Germinal center (tissue), 1 donor: ENCODE measurements at places on chromosomes 6 and 20.

DNA sequence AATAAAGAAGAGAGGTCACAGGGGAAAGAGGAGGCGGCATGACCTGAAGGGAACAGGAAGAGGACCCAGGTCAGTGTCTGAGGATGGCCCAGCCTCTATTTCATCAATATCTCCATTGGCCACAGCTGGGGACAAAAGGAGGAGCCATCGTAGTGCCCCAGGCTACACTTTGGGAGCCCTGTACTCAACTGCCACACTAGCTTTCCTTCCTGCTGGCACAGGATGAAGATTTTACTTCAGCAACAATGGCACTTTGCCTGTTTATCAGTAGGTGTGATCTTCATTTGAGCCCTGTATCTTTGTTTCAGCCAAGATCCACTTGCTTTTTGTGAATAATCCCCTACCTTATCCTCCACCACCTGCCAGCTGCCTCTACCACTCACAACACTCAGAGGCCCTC lies 35.4 kb upstream of the RCAN2 start:
- no peak for DNase-seq

DNA sequence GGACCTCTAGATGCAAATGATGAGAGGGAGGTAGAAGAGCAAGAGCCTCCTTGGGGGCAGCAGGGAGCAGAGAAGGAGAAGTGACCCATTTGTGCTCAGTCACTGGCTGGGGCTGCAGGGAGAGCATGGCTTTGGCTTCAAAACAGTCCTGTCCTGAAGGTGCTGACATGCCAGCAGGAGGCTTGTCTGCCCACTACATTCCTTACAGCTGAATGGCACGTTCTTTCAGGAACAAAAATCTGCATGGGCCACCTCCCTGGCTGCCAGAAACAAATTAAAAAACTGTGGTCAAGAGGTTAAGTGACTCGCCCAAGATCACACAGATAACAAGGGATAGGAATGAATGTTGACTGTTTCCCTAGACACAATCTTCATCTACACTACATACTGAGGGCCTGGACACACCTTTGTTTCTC lies 188.8 kb downstream of the HIVEP2 start:
- DNase-seq, result no peak

DNA sequence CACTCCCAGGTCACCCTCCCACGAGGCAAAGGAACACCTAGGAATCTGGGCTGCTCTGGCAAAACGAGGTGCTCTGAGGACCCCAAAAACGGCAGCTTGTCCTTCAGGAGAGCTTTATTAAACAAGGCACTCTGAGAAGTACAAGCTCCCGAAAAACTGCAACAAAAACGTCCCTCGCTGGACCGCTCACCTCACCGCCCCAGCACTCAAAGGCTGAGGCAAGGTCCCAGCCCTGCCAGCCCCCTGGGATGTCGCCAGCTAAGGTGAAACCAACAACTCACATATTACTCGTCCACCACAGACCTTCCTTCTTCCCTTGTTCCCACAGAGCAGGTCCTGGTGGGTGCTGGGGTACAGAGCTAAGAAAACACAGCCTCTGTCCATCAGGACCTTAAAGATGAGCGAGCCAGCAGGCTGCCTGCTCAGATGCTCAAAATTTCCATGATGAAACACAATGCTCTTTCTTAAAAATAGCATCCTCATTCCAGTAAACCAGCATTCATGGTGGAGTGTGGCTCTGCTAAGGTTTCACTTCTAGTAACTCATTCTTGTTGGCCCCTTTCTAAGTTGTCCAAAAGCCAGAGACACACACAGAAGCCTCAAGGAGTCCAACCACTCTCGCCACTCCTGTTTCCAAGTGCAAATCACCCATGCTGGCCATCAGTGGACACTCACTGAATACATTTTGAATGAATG lies 35.9 kb downstream of the ATP9A start:
- DNase-seq, result no peak

- DNase-seq, result no peak
Measured at GRCh38 chr20:31839782-31840487, 5.5 kb downstream of the FOXS1 start.

- peak; percentile 38 for DNase-seq
Measured at GRCh38 chr20:45408646-45409213, 641 bp downstream of the DBNDD2 start.

GRCh38 chr6:149962461-149963211 lies 1.1 kb upstream of the ULBP1 start:
- no peak for DNase-seq

DNA sequence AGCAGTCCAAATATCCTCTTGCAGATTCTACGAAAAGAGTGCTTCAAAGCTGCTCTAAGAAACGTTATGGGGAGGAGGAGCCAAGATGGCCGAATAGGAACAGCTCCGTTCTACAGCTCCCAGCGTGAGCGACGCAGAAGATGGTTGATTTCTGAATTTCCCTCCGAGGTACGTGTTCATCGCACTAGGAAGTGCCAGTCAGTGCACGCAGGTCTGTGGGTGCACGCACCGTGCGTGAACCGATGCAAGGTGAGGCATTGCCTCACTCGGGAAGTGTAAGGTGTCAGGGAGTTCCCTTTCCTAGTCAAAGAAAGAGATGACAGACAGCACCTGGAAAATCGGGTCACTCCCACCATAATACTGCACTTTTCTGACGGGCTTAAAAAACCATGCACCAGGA lies 272.1 kb upstream of the DEFB115 start:
- no peak for DNase-seq

- DNase-seq, result no peak
Measured at GRCh38 chr20:19275630-19276071, 63.2 kb downstream of the SLC24A3 start.

DNA sequence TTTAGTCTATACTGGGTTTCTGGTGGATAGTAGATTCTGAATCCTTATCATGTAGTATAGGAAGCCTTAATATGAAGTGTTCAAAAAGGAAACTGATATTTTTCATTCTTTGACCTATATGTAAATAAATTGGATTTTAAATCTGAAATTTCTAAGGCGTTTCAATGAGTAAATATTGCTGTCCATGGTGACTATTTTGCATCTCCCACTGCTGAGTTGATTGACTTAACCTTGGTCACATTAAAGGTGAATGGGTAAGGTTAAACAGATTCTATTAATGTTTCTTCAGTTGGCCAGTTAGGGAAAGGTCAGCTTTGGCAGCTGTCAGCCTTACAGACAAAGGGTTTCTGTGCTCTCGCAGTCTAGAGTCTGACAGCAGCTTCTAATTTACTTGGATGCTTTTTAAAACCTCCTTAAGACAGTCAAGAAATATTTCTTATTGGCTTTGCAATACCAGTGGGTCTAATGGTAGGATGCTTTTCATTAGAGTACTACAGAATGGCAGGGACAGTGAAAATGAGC lies 24.8 kb downstream of the PRIM2 start:
- DNase-seq, result no peak

DNA sequence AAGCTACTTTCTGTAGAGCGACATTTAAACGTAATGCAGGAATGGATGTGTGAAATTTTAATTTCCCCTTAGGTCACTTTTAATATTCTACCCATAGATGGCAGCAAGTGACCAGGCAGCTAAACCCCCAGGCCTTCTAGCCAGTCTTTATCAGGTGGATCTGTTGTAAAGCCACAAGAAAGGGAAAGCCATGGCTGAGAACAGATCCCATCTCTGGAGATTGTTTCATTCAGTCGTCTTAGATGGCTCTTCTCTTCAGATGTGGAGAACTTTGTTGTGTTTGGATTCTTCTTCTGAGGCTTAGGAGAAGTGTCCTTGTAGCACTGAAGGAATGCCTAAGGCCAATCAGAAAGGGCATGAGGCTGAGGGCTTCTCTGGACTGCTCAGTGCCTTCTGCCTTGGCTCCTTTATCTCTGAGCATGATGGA lies 15.8 kb upstream of the RNF182 start:
- peak; percentile 74 for DNase-seq

DNA sequence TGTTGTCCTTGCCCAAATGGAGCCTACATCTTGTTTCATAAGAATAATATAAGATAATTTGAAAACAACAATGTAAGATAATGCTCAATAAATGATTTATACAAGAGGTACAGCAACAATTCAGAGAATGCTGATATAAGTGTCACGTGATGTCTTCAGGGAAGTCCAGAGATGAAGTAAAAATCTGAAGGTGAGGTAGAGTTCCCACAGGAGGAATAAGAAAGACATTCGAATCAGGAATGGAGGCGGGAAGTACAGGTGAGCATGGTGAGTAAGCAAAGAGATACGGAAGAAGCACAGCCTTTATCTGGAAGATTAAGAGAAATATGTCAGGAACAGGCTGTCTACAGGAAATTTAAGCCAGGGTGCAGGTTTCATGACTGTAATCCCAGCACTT lies 165.9 kb upstream of the MARCKS start:
- DNase-seq, result no peak

- DNase-seq, result no peak
Measured at GRCh38 chr6:31094389-31094881, 17.9 kb downstream of the C6orf15 start.

DNA sequence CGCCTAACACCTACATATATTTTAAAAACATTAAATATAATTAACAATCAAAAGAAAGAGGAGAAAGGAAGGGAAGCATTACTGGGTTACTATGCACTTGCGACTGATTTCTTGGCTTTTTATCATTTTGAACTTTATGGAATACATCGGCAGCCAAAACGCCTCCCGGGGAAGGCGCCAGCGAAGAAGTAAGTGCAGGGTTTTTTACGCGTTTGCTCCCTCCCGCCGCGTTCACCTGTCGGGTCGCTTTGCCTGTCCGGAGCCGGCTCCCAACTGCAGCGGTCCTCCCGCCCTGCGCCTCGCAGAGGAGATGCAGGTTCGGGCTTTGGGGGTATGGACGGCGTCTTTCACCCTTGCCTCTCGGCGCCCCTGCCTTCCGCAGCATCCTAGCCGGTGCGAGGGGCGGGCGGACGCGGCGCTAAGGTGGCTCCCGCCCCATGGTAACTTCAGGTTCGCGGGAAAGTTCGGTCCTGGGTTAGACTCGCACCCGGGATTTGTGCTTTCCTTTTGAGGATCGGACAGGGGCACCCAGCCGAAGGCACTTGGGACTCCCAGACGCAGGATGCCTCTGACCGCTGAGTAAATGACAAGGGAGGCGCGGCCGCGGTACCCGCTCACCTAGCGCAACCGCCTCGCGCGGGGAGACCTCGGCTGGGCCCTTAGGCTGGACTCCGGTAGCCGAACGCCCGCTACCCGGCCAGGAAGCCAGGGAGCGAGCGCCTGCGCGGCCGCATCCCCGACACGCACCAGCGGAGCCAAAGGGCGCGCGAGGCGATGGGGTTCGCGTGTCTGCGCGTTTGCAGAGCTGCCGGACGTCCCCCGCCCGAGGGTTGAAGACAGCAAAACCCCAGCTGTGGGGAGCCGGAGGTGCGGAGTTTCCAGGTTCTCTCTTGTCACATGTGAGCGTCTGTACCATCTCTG lies 891 bp downstream of the RSPO3 start:
- peak; percentile 22 for DNase-seq

DNA sequence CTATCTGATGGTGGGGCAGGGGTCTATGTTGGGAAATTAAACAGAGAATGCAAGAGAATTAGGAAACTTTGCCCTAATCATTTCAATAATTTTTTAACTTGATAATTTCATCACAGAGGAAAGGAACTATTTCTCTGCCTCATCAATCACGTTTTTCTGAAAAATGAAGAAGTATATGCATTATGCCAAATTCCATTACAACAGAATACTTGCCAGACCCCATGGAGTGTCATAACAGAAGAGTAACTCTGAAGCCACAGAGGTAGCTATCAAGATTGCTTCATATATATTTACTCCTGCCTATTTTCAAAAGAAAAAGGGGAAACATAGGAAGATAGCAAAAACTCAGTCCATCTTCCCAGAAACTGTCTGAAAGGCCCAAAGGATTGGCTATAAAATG lies 5.7 kb upstream of the USP49 start:
- no peak for DNase-seq

DNA sequence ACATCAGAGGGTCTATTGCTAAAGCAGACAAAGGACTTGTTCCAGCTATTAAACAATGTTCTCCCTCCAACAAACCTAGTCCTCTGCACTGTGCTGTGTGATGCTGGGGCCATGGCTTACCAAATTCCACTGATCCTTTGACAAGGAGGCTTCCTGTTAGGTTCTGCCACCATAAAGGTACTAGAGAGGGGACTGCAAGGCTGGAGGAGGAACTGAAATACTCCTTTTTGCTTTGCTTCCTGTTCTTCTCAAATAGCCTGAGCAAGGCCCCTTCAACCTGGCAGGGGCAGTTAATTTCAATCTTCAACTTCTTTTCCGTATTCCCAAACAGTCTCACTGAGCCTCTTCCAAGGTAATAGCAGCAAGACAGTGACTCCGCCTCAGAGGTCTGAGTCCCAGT lies 286.4 kb upstream of the IRAK1BP1 start:
- no peak for DNase-seq

DNA sequence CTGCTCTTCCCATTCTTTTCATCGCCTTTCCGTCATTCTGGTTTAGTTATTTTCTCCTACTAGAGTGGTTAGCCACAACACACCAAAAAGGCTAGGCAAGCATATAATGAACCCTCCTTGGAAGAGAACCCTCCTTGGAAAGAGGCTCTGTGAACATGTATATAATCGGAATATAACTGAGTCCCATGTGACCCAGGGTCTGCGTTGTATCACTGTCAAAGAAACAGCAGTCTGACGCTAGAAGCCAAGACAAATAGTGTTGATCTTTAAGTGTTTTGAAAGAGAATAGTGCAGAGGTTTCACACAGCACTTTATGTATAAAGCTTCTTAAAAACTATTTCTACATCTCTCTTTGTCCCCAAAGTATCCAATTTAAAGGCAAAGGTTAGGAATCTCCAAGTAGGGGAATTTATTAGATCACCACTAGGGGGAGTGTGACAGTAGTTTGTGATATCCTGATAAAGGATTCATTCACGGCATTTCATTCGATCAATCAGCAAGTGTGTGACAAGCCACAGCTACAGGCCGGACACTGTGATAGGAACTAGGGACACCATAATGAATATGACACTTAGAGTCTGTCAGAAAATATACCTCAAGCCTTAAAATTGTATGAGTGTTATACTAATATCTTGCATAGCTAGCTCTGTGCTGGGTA lies 395.3 kb downstream of the CD109 start:
- peak; percentile 8 for DNase-seq

GRCh38 chr20:8388707-8389106 lies 256.6 kb downstream of the PLCB1 start:
- no peak for DNase-seq

- peak; percentile 75 for DNase-seq
Measured at GRCh38 chr6:41732591-41733359, 2.6 kb downstream of the TFEB start.

- no peak for DNase-seq
Measured at GRCh38 chr6:16836144-16836981, 75.1 kb upstream of the ATXN1 start.

DNA sequence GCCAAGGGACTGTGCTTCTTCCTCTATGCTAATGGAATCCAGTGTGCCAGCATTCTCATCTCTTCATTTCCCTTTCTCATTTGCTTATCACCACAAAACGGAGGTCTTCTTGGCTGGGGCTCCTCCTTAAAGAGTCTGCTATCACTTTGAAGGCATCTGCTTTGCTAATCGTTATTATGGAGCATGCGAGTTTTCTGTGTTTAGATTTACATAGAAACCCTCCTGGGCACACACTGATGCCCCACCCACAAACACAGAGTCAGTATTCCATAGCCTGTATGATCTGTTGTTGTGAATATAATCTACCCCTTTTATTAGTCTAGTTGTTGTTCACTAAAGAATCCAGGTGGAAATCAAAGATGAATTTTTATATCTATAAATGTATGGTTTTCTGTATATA lies 83.4 kb upstream of the XRN2 start:
- DNase-seq, result no peak

GRCh38 chr20:33667676-33668465 lies 1.1 kb downstream of the ACTL10 start:
- DNase-seq, result peak; percentile 84

GRCh38 chr6:11921017-11921438 lies 91.1 kb upstream of the HIVEP1 start:
- no peak for DNase-seq

- no peak for DNase-seq
Measured at GRCh38 chr6:119676230-119676629, 326.7 kb upstream of the MAN1A1 start.
